ENCODE measurements at places on chromosomes 6 and 20.

GRCh38 chr6:166584155-166584554 is 2.3 kb downstream of the RAMACL start:
- DNase-seq: no peak

GRCh38 chr6:169784821-169785340 is 33.5 kb downstream of the ERMARD start:
- no peak for DNase-seq

GRCh38 chr20:44118185-44119033 is 68.6 kb downstream of the JPH2 start:
- no peak for DNase-seq

DNA sequence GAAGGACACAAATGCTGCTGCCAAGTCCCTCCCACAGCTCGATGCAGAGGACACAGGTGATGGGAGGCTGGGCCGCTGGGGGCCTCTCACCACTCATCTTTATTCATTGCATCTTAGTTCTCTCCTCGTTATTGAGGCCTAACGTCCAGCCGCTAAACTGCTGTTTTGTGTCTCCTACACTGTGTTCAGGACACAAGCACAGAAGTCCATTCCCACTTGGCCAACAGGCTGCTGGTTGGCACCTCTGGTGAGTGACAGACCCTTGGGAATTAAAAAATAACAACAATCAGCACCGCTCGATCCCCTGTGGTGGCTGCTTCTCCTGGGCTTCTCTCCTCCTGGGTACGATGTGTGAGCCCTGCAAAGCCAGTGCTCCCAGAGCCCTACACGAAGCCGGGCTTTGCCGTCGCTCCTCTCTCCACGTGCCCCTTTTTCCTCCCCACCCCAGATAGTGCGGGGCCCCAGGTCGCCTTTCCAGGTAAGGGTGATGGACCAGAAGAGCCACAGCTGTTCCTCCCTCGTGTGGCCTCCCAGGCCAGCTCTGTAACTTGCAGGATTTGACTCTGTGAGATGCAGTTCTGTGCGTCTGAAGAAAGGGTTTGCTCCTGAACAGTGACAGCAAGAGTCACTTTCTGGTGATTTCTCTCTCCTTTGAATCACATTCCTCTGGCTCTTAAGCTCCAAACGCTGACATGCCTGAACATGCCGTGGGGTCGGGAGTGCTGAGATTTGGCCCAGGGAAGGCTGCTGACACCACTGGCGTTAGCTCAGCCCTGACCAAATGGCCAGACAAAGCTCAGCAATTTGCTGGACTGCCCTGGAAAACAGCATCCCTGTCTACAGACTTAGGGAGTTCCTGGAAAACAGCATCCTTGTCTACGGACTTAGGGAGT is 59.3 kb downstream of the DLL1 start:
- DNase-seq: no peak

- DNase-seq: no peak
These were observed 293.2 kb downstream of the NRN1 start for GRCh38 chr6:5713519-5713918.

- no peak for DNase-seq
These were observed 107.7 kb upstream of the FOXA2 start for GRCh38 chr20:22692119-22692475.

DNA sequence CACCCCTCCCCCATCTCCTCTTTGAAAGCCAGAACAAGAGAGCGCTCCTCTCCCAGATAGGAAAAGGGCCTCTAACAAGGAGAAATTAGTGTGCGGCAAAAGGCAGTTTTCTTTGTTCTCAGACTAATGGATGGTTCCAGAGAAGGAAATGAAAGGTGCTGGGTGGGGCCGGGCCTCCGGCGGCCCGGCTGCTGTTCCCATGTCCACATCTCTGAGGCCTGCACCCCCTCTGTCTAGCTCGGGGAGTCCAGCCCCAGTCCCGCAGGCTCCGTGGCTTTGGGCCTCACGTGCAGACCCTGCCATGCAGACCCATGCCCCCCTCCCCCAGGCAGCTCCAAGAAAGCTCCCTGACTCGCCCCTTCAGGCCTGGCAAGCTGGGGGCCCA is 35.8 kb upstream of the MRGBP start:
- DNase-seq: no peak

GRCh38 chr6:117687021-117687648 is 11.9 kb downstream of the NUS1 start:
- no peak for DNase-seq

DNA sequence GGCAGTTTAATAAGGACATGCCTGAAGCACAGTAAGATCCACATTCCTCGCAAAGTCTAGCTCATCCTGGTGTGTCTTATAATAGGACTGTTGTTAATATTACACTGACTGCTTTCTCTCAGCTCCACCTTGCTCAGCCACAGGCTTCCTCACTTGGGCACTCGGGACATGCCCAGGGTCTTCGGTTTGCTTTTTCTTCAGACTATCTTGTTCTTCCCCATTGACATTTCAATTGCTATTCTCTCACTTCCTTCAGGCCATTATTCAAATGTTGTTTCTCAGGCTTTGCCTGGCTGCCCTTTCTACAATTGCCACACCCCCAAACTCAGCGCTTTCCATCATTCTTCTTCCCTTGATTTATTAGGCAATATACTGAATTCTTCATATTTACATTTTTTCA is 274.8 kb upstream of the RGS17 start:
- no peak for DNase-seq

DNA sequence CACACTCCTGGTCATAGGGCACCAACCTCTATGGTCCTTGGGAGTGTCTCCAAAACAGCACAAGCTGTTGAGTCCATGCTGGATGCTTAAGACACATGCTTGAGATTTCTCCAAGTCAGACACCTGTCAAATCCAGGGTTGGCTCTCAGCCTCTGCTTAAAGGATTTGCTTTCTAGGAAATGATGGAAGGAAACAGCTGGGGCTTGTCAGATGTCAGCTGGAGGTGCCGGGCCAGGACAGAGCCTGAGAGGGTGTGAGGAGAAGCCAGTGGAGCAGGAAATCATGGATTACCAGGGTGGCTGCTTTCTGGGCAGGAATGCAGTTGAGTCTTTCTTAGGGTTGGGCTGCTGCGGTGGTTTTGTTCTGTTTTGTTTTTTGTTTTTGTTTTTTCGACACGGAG is 83.0 kb upstream of the FAM184A start:
- DNase-seq: peak; percentile 67

DNA sequence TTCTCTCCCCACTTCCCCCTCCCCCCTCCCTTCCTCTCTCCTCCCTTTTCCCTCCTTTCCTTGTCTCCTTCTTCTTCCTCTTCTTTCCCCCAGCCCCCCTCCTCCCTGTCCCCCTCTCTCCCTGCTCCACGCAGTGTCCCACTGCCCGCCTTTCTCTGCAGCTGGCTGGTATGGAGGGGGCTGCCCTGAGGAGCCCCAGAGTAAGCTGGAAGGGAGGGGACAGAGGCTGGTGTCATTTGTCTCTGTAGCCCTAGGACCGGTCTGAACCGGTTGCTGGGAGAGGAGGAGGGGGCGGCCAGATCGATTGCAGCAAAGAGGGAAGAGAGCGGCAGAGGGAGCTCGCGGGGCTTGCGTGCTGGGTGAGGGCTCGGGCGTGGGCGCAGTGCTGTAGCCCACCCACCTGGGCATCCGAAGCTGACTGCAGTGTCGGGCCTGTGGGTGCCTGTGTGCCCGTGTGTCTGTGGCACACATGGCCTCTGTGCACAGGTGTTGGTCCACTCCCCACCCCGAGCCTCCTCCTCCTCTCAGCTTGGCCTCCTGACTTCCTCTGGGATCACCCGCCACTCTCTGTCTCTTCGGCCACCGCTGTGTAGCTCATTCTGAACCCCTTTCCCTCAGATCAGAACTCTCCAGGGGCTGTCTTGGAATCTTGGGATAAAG is 50.6 kb downstream of the SRC start:
- no peak for DNase-seq

GRCh38 chr6:37029249-37029971 is 24.0 kb downstream of the FGD2 start:
- peak; percentile 81 for DNase-seq

- DNase-seq: no peak
These were observed 61.8 kb downstream of the APCDD1L start for GRCh38 chr20:58453391-58453790.

DNA sequence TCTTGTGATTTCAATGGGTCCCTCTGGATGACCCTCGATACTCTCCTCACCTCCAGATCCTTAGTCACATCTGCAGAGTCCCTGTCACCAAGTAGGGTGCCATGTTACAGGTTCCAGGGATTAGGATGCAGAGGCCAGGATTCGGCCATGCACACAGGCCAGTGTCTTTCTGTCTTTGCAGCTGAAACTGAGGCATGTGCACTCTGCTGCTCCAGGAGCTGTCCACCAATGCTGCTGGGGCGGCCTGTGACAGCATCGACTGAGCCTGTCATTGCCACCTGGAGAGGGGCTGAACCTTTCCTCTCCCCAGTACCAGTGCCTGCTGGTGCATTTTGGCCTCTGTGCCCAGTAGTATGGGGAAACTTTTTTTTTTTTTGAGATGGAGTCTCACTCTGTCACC is 4.4 kb upstream of the RBM38 start:
- DNase-seq: no peak

GRCh38 chr6:110620065-110620464 is 143.7 kb upstream of the SLC22A16 start:
- no peak for DNase-seq

GRCh38 chr6:141398949-141399348 is 733.8 kb upstream of the GJE1 start:
- DNase-seq: no peak

DNA sequence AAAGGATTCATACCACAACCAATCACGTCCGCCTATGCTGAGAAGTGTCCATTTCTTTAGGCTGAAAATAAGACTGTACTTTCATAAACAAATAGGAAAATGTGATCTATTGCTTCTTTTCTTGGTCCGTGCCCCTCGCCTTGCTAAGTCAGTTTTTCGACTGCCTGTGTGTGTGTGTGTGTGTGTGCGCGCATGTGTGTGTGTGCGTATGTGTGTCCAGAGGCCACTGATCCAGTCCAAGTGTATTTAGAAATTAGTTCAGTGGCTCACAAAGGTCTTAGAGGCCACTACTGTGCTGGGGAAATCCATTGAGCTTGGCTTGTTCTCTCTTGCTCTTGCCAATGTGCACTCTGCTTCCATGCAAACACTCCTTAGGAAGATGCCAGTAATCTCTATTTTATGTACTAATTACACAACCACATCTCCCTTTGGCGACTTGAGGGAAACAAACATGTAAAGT is 50.5 kb downstream of the SLC22A23 start:
- no peak for DNase-seq

GRCh38 chr20:47296950-47297349 is 59.5 kb downstream of the ZMYND8 start:
- no peak for DNase-seq

Measured in D341Med (cell line).